ENCODE measurements at places on chromosomes 3 and 15. TPM values are rescaled to one million over a fixed set of nuclear protein-coding genes. Genes with fewer than 3 reads are reported as not detected.

Gene TPRG1
- total RNA-seq, result 4.6 TPM

DNA sequence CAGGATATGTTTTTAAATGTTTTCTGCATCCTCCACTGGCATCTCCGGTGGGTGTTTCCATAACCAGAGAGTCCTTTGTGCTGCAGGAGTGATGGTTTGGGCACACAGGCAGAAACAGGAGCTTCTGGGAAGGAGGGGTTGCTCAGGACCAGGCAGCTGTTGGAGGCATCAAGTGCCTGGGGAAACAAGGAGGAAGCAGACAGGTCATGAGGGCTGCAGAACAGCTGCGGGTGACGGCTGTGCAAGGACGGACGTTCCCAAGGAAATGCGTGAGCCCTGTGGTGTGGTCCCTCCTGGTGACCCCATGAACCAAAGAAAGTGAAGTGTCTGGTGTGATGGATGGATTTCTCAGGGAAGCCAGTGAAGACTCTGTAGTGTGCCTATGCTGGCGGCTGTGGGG, 61.2 kb upstream of the TNFAIP8L3 start:
- DNase-seq, result no peak

DNA sequence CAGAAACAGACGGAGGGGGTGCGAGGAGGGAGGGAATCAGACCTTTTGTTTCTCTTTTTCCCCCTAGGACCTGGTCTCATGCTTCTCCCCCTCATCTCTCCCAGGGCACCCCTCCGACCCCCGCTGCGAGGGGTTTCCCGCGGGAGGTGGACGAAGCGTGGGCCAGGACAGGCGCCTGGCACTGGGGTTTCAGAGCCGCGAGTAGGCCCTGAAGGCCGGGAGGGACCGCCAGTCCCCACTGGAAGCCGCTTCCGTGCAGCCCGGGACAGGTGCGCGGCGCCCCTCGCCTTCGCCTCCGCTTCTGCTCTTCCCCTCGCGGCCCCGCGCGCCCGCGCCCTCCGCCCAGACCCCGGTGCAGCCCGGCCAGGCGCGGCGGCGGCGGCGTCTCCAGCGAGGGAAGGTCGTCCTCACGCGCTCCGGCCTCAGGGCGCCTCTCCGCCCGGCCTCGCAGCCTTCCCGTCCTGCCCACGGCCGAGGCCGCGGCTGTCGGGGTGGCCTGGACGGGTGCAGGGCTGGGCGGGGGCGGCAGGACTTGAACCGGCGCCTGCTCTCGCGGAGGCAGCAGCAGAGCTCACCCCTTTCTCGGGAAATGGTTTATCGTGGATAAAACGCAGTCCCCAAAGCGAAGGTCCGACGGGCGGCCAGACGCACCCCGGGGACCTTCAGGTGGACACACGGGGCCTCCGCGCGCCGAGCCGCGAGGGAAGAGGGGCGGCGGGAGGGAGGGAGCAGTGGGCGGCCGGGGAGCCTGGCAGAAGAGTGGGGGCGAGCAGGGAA, 31.5 kb upstream of the ADAMTS17 start:
- DNase-seq, result no peak

DNA sequence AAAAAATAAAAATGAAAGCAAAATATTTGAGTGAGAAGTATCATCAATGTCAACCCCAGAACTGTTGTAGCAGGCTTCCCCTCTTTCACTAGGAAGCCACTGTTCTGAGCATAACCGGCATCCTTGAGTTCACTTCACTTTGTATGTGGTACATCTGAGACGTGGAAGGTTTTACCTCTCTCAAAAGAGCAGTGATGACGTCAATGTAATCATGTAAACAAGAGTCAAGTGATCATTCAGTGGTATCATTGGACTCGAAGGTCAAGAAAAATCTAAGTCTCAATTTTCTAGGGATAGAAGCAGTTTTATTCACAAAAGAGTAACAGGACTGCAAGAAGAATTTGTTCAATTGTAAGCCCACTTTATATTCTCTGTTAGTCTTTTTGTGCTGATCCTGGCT, 339.8 kb upstream of the THRB start:
- no peak for DNase-seq

- no peak for DNase-seq
Observed at GRCh38 chr3:146390957-146391356, 78.4 kb downstream of the PLSCR2 start.

GRCh38 chr3:14137445-14137844, 12.6 kb downstream of the TMEM43 start:
- DNase-seq, result no peak

GRCh38 chr15:89874926-89875564, 18.7 kb downstream of the AP3S2 start:
- DNase-seq, result peak; percentile 89

GRCh38 chr3:18572809-18573208, 147.7 kb upstream of the SATB1 start:
- no peak for DNase-seq

Gene SLC30A4
- 11.5 TPM for total RNA-seq

Gene ACTL6A
- total RNA-seq, result 24.1 TPM

GRCh38 chr15:70222606-70223005, 124.9 kb upstream of the TLE3 start:
- DNase-seq, result no peak

GRCh38 chr3:105304487-105304886, 62.2 kb upstream of the ALCAM start:
- DNase-seq, result no peak

DNA sequence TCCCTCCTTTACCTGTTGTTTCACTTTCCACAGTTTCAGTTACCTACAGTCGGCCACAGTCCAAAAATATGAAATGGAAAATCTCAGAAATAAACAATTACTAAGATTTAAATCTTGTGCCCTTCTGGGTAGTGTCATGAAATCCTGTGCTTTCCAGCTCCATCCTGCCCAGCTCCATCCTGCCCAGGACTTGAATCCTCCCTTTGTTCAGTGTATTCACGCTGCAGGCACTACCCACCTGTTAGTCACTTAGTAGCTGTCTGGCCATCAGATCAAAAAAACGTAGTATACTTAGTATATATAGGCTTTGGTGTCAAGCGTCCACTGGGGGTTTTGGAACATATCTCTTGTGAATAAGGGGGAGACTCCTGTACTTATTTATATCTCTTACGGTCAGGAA, 329.0 kb upstream of the SEMA6D start:
- DNase-seq, result no peak

Gene SCN5A
- not detected for total RNA-seq

Gene RFTN1
- total RNA-seq, result 112 TPM

Gene RHOV
- total RNA-seq, result not detected

DNA sequence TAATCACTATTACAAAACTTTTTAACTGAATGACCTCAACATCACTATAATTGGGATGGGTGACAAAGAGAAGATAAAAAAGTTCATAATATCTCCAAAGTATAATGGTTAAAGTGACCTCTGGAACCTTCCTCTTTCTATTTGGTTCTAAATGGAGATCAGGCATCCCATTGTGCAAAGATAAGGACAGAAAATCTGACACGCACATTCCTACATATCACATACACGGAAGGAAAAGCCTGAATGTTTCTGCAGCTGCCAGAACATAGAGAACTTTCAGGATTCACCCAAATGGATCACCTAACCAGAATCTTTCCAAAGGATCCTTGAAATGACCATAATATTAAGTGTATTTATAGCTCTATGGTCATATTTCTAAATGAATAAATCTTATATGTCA, 128.2 kb downstream of the TFDP2 start:
- DNase-seq, result no peak

Gene GRM2
- 8.0 TPM for total RNA-seq

Gene LNP1
- 0.73 TPM for total RNA-seq

DNA sequence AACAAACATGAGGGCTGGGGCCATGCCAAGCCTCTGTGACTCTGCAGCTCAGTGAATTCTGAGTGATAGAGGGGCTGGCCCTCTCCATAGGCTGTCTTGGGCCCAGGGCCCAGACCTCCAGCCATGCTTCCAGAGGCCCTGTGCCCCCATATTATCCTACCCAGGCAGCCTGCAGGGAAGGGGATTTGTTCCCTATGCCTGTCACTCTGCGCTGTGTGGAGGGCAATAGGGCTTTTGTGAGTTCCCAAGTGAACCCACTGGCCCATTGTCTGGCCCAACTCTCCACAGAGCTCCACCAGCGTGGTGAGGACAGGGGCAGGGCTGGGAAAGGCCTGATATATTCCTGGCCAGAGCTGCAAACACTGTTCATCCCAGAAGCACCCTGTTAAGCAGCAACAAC, 113.2 kb downstream of the EPHB1 start:
- DNase-seq, result no peak

DNA sequence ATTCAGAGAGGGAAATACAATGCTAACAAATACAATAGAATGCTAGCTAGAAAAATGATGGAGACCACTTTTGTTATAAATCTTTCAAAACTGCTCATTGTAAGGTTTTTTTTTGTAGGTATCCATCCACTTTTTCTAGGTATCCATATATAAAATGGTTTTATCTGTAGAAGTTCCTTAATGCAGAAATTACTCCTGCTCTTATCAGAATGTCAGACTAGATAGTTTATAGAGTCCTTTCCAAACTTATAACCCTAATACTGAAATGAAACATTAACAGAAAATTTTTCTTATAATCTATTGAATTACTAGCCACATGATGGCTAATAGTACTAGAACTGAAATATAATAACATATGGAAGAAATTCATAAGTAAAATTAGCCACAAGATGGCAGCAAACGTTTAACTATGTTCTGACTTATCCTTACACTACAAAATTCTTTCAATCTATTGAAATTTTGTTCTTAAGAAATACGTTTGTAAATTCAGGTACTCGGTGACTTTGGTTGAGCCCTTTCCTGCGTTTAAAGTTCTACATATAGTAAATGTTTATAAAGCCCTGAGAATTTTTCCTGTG, 58.5 kb downstream of the ECT2 start:
- DNase-seq, result no peak

DNA sequence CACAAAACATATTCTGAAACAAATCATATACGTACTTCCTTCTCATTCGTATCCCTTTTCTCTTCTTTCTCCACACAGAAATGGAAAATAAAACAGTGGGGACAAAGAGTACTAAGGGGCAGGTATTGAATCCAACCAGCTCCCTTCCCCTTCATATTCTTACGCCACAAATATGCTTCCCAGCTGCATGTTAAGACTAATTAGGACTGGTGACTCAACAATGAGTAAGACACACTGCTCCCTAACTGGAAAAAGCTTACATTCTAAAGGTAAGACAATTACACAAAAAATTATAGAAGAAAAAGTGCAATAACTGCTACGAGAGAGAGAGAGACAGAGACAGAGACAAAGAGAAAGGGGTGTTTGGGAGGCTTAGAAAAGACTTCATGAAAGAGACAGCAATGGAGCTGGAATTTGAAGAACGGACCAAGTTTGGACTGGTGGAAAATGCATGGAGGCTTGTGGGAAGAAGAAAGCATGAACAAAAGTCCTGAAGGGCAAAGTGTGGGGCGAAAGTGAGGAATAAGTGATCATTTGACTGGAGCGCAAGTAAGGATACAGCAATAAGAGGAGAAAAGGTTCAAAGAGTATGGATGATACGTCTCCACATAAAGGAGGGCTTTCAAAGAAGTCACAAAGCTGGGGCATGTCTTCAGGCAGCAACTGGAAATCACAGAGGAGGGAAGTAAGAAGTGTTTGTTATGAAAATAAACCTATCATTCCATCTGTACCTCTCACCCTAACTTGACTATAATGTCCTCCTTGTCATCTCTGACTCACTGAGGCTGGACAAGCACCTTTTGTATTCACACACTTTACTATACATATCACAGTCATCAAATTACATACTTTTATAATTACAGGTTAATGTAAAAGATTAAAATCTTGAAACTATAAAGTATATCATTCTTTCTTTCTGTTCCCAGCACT, 49.2 kb downstream of the RYK start:
- no peak for DNase-seq

Gene RTP1
- not detected for total RNA-seq

GRCh38 chr3:196638861-196639482, 522 bp upstream of the NRROS start:
- DNase-seq, result peak; percentile 45

Gene APEH
- total RNA-seq, result 95.7 TPM

DNA sequence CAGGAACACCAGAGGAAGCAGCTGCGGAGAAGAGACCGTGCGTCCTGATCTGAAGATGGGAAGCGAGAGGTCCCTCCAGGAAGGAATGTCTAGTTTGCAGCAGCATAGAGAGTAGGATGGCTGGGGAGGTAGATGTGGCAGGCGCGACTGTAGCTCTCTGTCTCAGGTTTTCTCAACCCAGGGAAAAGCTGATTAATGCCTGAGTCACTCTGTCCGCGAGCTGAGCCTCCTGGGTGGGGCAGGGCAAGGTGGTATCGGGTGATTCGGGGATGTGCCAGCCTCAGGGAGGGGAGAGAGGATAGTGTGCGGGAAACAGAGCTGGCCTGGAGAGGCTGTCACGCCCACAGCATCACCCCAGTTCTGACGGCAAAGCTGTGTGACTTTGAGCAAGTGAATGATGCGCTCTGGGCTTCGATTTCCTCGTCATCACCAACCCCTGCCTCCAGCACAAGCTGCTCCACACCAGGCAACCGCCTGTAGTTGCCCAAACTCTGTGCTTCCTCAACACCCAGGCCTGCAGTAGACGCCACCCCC, 28.4 kb downstream of the CPN2 start:
- no peak for DNase-seq

- DNase-seq, result no peak
Observed at GRCh38 chr15:87477737-87478686, 778.5 kb downstream of the NTRK3 start.

DNA sequence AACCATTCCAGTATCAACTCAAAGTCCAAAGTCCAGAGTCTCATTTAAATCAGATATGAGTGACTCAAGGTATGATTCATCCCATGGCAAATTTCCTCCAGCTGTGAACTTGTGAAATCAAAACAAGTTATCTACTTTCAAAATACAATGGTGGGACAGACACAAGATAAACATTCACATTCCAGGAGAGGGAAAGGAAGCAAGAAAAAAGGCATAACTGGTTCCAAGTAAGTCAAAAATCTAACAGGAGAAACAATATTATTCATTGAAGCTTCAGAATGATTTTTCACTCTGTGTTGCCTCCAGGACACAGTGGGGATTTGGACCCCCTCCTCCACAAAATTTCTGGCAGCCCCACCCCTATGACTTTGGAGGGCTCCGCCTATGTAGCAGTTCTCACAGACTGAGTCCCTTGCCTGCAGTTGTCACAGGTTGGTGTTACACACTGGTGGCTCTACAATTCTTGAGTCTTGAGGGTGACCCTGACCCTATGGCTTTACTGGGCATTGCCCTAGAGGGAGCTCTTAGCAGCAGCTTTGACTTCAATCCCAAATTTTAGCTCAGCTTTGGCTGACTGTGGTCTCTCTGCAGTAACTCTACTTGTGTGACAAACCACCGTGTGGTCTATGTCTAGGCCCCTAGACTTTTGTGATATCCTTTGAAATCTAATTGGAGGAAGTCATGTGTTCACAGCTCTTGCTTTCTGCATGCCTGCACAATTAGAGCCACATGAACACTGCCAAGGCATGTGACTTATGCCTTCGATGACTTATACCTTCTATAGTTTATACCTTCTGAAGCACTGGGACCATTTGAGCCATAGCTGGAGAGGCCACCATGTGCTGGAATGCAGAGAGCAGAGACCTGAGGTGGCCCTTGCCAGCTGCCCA, 644.2 kb downstream of the GRM7 start:
- no peak for DNase-seq

All from natural killer cell (primary cell).